ENCODE measurements at places on chromosomes 2 and 18.

DNA sequence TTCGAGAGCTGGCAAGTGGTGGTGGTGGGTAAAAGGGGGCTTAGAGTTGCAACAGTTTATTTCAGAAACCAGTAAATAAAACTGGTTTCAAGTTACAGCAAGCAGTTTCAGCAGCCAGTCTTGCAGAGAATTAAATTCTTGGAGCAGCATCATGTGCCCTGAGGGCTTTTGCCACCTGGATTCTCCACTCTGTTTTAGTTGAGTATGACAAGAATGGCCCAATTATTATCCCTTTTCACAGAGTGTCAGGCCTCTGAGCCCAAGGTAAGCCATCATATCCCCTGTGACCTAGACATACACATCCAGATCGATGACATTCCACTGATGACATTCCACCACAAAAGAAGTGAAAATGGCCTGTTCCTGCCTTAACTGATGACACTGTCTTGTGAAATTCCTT lies 72.8 kb upstream of the FANCL start:
- DNase-seq = no peak

DNA sequence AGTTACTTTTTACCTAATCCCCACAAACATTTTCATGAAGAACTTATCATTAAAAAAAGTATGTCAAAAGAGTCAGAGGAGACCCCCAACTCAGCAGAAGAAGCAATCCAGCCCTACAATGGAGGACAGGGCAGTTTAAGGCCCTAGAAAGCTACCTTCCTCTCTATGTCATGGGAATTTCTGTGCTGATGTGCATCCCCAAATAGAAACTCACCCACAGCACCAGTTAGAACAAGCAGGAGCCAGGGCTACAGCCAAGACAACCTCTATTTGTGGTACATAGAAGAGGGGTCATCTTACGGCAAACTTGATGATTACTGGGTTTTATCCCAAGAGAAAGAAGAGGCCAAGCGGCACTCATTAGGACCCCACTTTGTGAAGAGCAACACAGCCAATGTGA lies 160.9 kb upstream of the CCDC150 start:
- DNase-seq = no peak

- no peak for DNase-seq
Measured at GRCh38 chr2:106624787-106625380, 137.7 kb downstream of the CD8B2 start.

DNA sequence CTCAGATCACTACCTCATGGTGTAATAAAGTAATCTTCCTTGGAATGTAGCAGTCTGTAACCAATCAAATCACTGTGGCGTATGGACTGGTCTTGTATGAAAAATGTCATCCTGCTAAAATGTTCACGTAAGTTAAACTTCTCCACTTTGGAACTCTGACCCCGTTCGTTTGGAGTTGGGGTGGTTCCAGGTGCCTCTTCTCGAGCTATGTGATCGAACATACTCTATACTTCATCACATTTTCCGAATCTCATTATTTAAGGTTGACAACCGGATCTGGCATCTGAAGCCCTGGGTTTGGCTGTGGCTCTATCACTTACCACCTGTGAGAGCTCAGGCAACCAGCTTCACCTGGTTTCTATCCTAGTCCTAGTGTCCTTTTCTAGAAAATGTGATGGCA lies 148.0 kb upstream of the MYCN start:
- no peak for DNase-seq

GRCh38 chr2:29459445-29460179 lies 344.4 kb downstream of the CLIP4 start:
- DNase-seq = no peak

GRCh38 chr2:128717758-128718710 lies 399.4 kb upstream of the HS6ST1 start:
- no peak for DNase-seq

DNA sequence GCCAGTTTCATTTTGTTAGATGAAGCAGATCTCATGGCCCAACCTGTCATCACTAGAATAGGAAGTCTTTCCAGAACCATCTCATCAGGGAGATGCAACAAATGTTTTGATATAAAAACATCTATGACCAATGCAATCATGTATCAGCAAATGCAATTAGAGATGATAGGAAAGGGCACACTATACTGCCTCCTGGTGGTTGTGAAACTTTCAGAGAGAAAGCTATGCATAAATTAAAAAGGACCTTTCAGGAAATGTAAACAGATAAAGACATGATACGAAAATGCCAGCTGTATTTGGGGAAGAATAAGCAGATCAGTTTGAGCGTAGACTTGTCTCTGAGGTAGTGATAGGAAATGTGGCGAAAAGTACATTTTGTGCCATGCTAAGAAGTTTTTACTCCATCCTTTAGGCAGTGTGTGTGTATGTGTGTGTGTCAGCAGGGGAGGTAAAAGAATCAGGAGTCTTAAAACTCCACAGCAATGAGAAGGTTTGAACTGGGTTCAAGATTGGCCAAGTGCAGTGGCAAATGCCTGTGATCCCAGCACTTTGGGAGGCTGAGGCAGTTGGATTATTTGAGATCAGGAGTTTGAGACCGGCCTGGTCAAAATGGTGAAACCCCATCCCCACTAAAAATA lies 479.3 kb downstream of the CPS1 start:
- DNase-seq = no peak

DNA sequence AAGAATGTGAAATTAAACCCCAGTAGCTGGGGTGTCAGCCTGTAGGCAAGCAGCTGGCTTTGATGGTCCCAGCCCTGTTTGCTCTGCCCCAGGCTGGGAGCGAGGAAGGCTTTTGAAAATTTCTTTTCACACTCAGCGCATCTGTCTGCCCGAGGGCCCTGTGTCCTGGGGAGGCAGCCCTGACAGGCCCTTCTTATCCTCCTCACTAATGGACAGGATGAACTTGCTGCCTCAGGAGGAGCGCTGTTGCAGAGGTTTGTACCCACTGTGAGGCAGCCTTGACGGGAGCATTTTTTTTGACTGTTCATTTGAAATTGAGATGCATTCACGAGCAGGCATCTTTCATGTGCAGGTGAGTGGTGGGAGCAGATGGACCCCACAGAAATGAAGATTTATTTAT lies 62.4 kb downstream of the SERPINB8 start:
- DNase-seq = no peak

DNA sequence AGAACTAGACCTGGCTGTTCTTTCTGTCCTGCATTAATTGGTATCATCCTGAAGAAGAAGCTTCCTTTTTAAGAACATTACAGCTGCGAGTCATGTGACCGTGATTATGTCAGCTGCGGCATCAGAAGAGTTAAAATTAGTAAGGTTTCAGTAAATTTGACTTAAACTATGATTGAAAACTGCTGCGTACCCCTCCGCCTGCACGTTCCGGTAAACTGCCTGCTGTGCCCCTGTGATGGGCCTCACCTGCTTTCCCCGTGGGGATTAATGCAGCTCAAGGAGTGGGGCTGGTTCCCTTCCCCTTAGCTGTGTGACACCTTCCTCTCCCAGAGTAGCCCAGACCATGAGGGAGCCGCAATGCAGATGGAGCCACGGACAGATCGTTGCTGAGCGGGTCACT lies 36.1 kb upstream of the MYO3B start:
- DNase-seq = no peak

DNA sequence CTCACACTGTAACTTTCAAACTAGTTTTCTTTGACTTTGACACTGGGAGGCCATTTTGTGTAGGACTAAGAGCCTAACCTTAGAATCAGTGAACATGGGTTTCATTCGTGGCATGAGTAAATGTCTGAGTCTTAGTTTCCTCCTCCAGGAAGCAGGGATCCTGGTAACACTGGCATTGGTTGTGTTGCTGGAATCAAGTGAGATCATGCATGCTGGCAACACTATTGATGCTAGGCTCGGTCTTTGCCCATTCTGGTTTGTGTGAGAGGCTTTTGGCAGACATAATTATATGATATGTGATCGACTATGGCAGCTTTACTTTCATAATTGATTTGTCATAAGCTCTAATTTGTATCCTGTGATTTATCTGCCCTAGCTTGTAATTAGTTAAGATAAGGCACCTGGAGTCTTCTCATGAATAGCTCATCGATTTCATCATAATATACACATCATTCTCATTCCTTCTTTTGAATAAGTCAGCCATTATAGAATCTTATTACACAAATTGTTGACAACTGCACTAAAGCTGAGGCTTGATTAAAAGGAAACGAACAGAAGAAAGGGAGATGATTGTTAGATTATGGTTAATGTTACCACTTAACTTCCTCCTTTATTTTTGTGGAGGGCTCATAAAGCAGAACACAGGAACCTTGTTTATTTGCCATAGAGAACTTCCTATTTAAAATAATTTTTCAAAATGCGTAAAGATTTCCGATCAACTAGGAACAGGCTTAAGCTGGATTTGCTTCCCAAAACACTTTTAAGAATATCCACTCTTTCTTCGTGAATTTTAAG lies 12.6 kb downstream of the PPP1R1C start:
- no peak for DNase-seq

GRCh38 chr2:206611736-206612135 lies 30.6 kb upstream of the FAM237A start:
- DNase-seq = no peak

DNA sequence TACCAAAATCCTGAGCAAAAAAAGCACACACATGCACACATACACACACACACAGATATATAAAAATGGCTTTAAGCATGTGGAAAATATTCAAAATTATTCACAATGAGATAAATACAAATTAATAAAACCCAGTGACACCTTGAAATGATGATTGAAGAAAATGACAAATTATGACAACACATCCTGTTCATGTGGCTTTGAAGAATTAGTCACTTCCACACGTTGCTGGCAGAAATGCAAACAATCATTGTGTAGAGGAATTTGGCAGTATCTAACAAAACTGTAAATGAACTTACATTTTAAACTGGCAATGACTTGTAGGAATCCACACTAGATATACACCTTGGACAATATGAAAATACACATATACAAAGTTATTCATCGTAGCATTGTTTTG lies 95.8 kb upstream of the RGPD4 start:
- DNase-seq = no peak

DNA sequence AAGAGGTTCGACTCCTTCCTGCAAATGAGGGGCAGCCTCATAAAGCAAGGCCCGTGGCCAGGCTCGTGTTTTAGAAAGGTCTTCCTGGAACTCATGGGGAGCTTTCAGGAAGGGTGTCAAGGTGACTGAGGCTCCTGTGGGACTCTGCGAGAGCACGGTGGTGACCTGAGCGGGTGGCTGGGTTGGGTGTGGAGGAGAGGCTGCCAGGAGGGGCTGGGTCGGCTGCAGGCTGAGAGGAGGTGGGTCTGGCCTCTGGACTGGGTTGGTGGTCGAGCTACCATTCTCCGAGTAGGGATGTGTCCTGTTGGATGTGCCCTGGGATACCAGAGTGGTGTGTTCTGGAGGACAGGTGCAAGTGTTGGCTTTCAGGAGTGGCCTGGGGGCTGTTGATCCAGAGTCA lies 86.4 kb downstream of the DGKD start:
- no peak for DNase-seq

GRCh38 chr2:232146294-232146693 lies 184.8 kb downstream of the DIS3L2 start:
- no peak for DNase-seq

GRCh38 chr18:8821531-8821930 lies 116.2 kb downstream of the MTCL1 start:
- DNase-seq = no peak

DNA sequence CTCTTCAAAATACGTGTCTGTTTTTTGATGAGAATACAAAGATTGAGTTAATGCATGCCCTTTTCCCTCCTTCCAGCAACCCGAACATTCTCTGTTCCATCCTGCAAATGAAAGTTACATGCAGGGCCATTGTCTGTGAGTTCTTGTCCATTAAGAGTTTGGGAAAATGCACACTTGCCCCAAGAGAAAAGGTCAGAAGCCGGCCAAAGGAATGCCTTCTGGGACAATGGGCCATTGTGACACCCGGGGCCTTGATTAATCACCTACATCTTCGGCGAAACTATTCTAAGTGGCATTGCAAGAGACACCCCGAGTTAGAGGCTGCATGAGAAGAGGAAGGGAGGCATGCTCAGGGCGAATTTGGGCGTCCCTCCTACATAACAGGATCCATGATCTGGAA lies 73.7 kb upstream of the COPS8 start:
- DNase-seq = no peak

- DNase-seq = no peak
Measured at GRCh38 chr2:150127995-150128394, 359.5 kb downstream of the RND3 start.

GRCh38 chr2:109438773-109439389 lies 174.9 kb downstream of the SEPTIN10 start:
- DNase-seq = no peak

DNA sequence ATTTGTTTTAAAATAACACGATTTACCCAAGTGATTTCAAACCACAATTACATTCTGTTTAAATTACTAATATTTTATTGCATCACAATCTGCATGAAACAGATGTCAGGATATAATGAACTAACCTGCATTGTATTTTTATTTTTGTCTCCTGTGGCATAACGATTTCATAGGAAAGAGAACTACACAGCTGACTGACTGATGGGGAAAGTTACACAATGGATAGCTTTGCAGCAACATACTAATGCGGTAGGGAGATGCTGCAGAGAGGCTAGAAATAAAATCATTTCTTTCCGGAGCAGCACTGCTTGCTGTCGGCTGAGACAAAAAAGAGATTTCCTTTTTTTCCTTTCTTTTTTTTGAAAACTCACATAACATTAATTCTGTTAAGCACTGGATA lies 36.9 kb downstream of the SCN1A start:
- no peak for DNase-seq

DNA sequence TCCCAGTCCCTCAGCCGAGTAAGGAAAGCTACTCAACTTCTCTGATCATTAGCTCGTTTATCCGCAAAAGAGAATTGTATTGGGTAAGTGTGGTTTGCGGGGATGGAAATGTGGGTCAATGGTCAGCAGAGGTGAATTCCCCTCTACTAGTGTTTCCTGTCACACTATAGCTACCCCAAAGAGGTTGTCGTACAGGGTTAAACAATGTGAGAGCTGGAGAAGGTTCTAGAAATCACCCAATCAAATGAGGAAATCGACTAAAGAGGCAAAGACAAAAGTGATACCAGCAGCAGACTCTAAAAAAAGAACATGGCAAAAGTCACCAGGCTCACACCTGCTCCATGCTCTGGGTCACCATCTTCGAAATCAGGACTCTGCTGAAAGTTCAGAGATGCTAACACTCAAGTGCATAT lies 144.7 kb upstream of the ITGA4 start:
- DNase-seq = peak; percentile 17

DNA sequence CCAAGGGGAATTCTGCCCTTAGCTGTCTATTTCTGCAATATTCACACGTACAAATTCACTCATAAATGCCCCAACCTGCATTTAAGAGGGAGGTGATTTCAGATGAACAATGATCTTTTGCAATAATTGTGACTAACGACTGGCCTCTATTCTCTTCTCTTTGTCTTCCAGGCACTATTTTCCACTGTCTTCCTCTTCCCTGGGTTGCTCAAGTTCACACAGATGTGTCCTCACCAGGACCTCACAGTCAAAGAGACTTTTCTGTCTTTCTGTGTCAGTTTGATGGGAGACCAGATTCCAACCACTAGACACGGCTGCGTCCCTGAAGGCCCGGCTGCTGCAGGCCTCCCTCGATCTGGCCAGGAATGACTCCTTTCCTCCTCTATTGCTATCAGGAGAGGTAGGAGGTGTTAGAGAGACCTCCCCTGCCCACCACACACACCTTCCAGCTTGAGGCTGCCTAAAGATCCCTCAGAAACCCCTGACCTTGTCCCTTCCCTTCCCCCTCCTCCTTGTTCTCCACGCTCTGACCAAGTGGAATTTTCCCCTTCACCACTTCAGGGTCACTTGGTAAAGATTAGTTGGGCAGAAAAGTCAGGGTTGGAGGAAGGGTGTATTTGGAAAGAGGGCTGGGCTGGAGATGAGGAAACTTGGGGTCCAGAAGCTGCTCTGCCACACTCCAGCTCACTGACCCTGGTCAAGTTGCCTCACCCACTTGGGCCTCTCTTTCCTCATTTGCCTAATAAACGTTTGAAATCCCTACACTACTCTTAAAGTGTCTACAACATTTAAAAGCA lies 109.2 kb upstream of the COPS8 start:
- no peak for DNase-seq
